Stimulated activated CD4-positive, alpha-beta T cell treated with anti-CD3 and anti-CD28 coated beads, Interleukin-1b, Interleukin-23, amount 100 ng/mL, for 48 hours (primary cell): ENCODE measurements at places on chromosomes 12 and 14.

DNA sequence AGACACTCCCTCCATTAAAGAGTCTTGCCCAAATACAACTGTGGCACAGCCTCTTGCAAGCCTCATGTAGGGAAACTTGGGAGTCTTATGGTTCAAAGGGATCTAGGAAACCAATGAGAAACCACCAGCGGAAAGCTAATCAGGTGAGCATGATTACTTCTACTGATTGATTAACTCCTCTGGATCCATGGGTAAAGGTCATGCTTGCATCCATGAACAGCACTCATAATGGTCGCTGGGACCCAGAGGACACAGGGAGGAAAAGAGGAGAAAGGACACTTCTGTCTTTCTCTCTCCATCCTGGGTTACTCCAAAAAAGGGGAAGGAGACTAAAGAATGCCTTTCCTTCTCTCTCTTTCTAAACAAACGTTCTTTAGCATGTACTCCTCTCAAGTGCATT lies 1397.2 kb downstream of the LRFN5 start:
- no peak for DNase-seq

GRCh38 chr12:18261273-18261672 lies at the start of gene PIK3C2G:
TSS of gene PIK3C2G (plus strand) at chr12:18261518. CDS start at chr12:18282082, 20,564 bp downstream.
- no peak for DNase-seq

GRCh38 chr12:11650286-11651281 lies 1.1 kb downstream of the ETV6 start:
- no peak for DNase-seq

- no peak for DNase-seq
These were observed 26.9 kb downstream of the JAG2 start for GRCh38 chr14:105141486-105142281.

DNA sequence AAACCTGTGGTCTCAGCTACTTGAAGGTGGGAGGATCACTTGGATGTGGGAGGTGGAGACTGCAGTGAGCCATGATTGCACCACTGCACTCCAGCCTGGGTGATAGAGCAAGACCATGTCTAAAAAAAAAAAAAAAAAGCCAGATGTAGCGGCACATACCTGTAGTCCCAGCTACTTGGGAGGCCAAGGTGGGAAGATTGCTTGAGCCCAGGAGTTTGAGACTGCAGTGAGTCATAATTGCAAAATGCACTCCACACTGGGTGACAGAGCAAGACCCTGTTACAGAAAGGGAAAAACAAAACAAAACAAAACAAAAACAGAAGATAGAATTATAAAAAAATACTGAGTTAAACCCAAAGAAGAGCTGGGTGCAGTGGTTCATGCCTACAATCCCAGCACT lies 29.1 kb upstream of the APOF start:
- DNase-seq: no peak

- no peak for DNase-seq
These were observed 43.2 kb downstream of the MYBPC1 start for GRCh38 chr12:101637936-101638335.
